ENCODE measurements at places on chromosomes 12 and 14.

GRCh38 chr12:54442961-54443360 lies 23.9 kb upstream of the ITGA5 start:
- DNase-seq = no peak

DNA sequence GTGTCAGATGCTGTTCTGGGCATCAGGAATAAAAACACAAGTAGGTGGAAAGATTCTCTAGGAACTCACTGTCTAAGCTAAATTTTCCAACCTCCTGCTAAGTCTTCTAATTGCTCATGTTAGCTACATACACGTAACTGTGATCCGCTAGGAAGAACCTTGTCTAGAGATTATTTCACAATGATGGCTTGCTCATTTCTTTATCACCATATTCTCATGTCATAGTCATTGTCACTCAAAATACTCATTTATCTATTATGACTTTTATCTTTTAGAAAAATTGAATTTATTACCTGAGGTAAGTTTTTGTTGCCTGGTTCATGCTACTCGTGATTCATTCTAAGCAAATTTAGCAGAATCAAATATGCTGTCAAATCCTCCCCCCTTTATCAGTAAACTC lies 1402.4 kb upstream of the FLRT2 start:
- DNase-seq = no peak

GRCh38 chr14:51293149-51293911 lies 53.3 kb downstream of the TMX1 start:
- no peak for DNase-seq

DNA sequence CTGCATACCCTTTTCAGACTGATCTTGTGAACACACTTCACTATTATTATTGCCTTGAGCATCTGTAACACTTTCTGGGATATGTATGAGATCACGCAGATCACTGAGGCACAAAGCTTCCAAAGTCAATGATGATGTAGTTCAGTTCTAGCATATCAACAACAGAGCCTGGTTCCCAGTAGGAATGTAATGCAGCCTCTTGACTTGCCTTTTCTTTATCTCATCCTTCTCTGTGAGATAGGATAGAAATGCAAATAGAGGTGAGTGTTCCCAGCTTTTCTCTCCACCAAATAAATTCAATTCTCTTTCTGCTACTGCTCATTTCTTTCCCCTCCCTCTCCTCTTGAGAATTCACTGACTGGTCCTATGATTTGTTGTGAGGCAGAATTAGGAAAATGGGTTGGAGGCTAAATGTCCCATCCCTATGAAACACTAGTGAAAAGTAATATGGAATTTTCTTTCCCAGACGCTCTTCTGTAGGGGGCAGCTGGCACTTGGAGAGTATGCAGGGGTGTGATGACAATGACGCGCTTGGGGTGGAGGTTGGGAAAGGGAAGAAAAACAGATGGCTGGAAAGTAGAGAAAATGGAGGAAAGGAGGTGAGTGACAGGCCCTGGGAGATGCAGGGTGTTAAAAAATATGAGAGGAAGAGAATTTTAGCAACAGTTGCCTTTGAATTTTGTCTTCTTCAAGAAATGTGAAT lies 96.0 kb upstream of the TMTC1 start:
- DNase-seq = no peak

- DNase-seq = no peak
Measured at GRCh38 chr12:28601570-28602058, 411.4 kb downstream of the CCDC91 start.

GRCh38 chr12:10025236-10025635 lies 5.2 kb upstream of the CLEC9A start:
- DNase-seq = no peak

DNA sequence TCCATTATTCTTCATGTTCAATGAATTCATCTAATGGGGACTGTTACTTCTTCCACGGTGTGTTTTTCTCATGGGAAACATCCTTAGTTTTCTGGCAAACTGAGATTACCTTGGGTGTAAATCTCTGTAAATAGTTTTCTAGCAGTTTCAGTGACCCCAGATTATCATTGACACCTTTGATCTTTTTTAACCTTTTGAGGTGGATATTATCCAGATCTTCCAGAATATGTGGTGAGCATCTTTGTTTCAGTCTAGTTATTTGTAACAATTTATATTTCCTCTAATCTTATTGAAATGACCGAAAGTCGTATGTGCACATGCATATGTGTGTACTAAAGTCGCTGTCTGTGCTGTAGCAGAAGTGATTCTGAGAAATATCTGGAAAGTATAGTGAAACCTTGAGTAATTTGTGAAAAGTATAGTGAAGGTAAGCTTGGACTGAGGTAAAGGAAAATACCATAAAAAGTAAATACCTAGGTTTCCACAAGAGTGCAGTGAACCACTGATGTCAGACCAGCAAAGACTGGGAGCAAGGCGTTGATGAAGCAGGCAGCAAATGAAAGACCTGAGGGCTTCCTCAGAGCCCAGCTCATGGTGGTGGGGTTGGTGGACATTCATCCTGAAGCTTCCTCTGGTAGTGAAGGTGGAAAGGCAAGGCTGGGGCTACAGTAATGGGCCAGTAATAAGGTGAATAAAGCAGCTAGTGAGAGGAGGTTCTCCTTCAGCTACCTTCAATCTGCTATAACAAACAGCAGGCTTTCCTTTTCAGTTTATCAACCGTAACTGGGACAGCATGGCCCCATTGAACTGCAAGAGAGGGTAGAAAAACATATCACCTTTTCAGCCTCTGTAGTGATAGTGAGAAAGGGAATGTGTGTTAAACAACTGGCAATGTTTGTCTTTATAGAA lies 480.2 kb upstream of the FBXO33 start:
- no peak for DNase-seq

GRCh38 chr14:21454843-21455544 lies 929 bp downstream of the CHD8 start:
- DNase-seq = no peak

All from mucosa of gallbladder (tissue), 1 donor.